ENCODE measurements at places on chromosomes 3 and 15.

- no peak for DNase-seq
Observed at GRCh38 chr3:160473221-160473620, 23.6 kb upstream of the TRIM59 start.

DNA sequence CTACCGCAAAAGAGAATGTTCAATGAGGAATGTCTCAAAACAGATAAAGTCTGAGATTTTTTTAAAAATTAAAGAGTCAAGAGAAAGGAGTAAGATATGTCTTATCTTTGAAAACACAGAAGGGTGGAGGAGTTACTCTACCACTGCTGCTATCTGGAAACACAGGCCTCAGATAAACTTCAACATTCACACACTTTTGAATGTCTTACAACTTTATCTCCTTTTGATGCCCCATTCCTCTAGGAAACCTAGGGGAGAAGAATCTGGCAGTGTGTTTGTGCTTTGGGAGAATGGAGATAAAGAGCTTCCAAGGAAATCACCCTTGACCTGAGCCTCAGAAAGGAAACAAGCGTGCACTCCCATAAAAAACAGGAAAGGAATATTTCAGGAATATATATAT lies 468.2 kb downstream of the PLOD2 start:
- no peak for DNase-seq

GRCh38 chr15:80659375-80659774 lies 35.7 kb upstream of the ABHD17C start:
- DNase-seq = no peak

GRCh38 chr3:61387817-61388216 lies 136.6 kb upstream of the FHIT start:
- no peak for DNase-seq

GRCh38 chr3:159322322-159322939 lies 520.6 kb downstream of the MFSD1 start:
- no peak for DNase-seq

- DNase-seq = no peak
Observed at GRCh38 chr3:22117751-22118346, 366.8 kb upstream of the ZNF385D start.

GRCh38 chr15:31953478-31953877 lies 76.8 kb upstream of the CHRNA7 start:
- no peak for DNase-seq

GRCh38 chr3:4633078-4634004 lies 140.2 kb downstream of the ITPR1 start:
- no peak for DNase-seq

- DNase-seq = no peak
Observed at GRCh38 chr3:7576071-7576470, 715.2 kb downstream of the GRM7 start.

GRCh38 chr3:41457176-41457575 lies 257.9 kb downstream of the CTNNB1 start:
- DNase-seq = no peak
